Thoracic aorta endothelial cell (primary cell): ENCODE measurements at places on chromosomes 2 and 18. TPM values are rescaled to one million over a fixed set of nuclear protein-coding genes. Genes with fewer than 3 reads are reported as not detected.

Gene ALK
- total RNA-seq = not detected in 2 replicates

Gene CYRIA
- 46.5 and 47.6 TPM in 2 replicates for total RNA-seq

Gene TSHZ1
- 7.7 and 10.9 TPM in 2 replicates for total RNA-seq

Gene BOLL
- total RNA-seq = not detected in 2 replicates

Gene PDIA6
- 469 and 501 TPM in 2 replicates for total RNA-seq

Gene MYO7B
- total RNA-seq = 0.14 TPM in 1 of 2 replicates, not detected in the other

Gene IL1RL2
- 0.07 TPM in 1 of 2 replicates, not detected in the other for total RNA-seq

Gene PLA2R1
- total RNA-seq = 13.3 and 21.4 TPM in 2 replicates

Gene NAT8
- not detected in 2 replicates for total RNA-seq

Gene GREB1L
- 1.1 and 1.7 TPM in 2 replicates for total RNA-seq

Gene COQ10B
- total RNA-seq = 26.7 and 33.0 TPM in 2 replicates

Gene FSHR
- not detected in 2 replicates for total RNA-seq

Gene AGXT
- total RNA-seq = not detected in 2 replicates

Gene TNS1
- total RNA-seq = 37.0 and 38.2 TPM in 2 replicates

Gene WNT6
- not detected in 2 replicates for total RNA-seq

Gene HAT1
- total RNA-seq = 81.0 and 86.7 TPM in 2 replicates

Gene KCNE4
- total RNA-seq = under 0.01 TPM in 2 replicates

Gene IL36A
- not detected in 2 replicates for total RNA-seq

Gene LPIN2
- total RNA-seq = 43.0 and 46.7 TPM in 2 replicates

Gene PUS10
- 14.1 and 16.5 TPM in 2 replicates for total RNA-seq

Gene UGT1A10
- total RNA-seq = not detected in 2 replicates
